AG10803 (cell line): ENCODE measurements at places on chromosomes 4 and X.

- DNase-seq, result peak; percentile 5
Measured at GRCh38 chrX:69424161-69424560, 80.0 kb upstream of the NALF2 start.

DNA sequence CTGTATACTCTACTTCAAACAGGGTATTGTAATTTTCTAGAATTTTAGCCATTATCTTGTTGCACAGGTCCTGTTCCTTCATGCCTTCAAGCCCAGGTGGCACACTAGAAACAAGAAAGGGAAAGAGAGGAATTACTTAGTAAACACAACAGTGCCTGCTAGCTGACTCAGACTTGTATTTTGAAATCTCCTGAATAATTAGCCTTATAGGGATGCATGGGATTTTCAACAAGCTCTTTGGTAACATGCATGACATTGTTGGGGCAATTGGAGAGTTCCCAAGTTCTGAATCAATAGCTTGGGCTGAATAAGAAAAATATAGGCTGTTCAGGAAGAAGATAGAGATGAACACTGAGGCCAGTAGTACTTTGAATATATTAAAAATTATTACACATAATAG is 118.8 kb downstream of the FAM13A start:
- DNase-seq, result peak; percentile 94

DNA sequence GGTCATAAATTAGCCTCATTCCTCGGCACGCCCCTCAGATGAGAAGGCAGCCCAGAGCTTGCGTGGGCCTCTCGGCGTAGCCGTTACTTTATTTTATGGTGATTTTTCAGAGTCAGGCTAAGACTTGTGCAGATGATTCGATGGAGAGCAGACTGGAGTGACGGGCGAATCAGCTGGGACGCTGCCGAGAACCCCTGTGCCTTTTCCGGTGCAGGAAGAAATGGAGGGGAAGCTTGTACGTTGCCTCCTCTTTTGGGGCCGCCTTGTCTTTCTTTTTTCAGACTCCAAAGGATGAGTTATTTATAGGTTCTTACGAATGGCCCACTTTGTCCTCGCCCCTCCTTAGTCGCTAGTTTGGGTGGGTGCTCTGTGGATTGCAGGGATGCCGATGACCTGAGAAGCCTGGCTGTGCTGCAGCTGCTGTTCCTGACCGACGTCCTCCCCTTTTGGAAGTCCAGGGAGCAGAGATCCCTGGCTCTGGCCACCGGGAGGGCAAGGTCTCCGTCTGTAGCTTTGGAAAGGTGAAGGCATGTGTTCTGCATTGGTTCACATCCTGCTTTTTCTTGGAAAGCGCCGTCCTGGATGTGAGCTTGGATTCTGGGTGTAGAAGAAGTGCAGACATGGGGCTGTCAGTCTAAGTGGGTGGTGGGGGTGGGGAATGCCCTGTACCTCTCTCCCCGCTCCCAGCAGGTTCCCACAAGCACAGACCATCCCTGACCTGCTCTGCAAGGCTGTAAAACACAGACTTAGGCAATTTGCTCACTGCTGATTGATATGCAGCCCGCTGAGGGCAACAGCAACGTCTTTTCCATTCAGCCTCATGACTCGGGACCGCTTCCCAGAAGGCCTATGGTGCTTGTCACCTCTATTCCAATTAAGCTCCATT is 9.3 kb downstream of the SORCS2 start:
- DNase-seq, result no peak

DNA sequence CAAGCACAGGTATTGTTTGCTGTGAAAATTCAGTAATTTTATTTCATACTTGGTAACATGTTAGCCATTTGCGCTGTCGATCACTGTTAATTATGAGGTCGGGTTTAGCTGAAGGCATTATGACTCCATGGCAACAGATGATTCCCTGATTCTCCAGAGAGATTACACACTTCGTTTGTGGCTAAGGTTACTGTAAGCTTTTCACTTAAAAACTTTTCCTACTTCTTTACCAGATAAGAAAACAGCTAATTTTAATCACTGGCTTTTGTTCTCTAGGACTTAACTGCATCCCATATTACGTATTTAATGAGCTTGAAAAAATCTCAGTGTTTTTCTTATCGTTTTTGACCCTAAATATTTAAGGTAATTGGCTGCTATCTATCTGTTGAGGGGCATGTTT is 2.1 kb downstream of the GSTCD start:
- no peak for DNase-seq

- peak; percentile 34 for DNase-seq
Measured at GRCh38 chr4:26356081-26356501, 35.3 kb downstream of the RBPJ start.

DNA sequence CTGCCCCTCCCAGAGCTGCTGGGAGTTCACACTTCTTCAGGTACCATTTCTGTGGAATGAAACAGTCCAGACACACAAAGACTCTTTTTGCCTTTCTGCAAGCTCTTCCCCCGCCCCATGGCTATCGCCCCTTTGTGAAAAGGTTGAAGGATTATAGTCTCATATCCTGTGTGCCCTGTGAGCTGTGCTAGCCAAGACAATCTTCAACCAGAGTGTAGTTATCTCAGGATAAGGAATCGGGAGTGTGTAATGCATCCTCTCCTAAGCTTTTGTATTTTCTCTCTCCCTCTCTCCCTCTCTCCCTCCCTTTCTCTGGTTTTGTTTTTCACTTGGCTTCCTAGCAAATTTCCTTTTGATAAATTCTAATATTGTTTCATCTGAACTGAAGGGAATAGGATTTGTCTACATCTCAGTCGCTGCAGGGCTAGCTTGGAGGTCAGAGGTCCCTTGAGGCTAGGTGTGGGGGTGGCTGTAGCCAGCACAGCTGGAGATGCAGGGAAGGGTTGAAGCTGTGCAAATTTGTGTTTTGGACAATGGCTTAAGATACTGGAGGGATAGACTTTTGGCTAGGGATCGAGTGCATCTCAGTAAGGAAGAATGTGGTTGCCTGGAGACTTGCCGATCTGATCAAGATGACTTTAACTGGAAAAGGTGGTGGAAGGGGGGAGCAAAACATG is 74.6 kb upstream of the NALF2 start:
- no peak for DNase-seq

- peak; percentile 27 for DNase-seq
Measured at GRCh38 chrX:119784747-119785446, 6.5 kb downstream of the RPL39 start.

- peak; percentile 63 for DNase-seq
Measured at GRCh38 chr4:54065282-54066087, 1.1 kb upstream of the CHIC2 start.

- peak; percentile 87 for DNase-seq
Measured at GRCh38 chr4:101355767-101356702, 8.7 kb upstream of the PPP3CA start.
